ENCODE measurements at places on chromosomes 12 and 14.

- DNase-seq: peak; percentile 80
Observed at GRCh38 chr14:104795781-104796686, 486 bp upstream of the AKT1 start.

DNA sequence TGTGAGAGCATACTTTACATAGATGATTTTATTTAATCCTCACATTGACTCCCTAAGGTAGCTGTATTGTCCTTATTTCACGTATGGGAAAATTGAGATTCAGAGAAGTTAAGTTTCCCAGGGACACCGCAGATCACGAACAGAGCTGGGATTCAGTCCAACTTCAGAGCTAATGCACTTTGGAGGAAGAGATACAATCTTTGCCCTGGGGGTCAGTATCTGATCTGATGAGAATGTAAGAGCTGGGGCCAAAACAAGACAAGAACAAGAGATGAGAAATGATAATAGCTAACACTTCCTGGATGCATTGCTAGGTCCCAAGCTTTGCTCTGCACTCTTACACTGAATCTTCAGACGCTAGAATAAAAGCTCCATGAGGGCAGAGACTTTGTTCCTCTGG, 6.0 kb upstream of the CSAD start:
- DNase-seq: no peak

- no peak for DNase-seq
Observed at GRCh38 chr12:25286837-25287236, 36.1 kb upstream of the KRAS start.

DNA sequence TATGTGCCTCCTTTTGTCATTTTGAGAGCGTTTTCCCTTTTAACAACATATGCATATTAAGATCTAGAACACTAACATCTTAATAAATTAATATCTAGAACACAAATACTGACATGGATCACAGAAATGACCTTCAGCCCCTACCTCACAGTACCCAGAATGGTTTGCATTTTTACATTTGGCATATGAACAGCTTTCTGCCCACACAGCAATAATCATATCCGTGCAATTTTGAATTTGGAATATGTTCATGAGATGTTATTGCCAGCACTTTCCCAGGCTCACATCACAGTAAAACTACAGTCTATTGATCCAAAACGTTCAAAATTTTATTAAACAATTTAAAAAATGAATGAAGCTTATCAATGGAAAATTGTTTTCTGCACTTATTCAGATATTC, 114.6 kb downstream of the SLC25A21 start:
- DNase-seq: no peak

GRCh38 chr12:45731190-45731775, 1.8 kb downstream of the ARID2 start:
- DNase-seq: no peak
